ENCODE measurements at places on chromosomes 5 and 9.

GRCh38 chr9:126114409-126114760 is 212.2 kb upstream of the MVB12B start:
- no peak for DNase-seq

GRCh38 chr9:133127340-133127981 is 6.4 kb upstream of the RALGDS start:
- no peak for DNase-seq

GRCh38 chr5:32047056-32047455 is 127.1 kb downstream of the GOLPH3 start:
- DNase-seq, result no peak

- no peak for DNase-seq
These were observed 1.4 kb upstream of the LHFPL2 start for GRCh38 chr5:78649861-78650496.

GRCh38 chr9:69382135-69382534 is 57.1 kb downstream of the ENTREP1 start:
- DNase-seq, result no peak

DNA sequence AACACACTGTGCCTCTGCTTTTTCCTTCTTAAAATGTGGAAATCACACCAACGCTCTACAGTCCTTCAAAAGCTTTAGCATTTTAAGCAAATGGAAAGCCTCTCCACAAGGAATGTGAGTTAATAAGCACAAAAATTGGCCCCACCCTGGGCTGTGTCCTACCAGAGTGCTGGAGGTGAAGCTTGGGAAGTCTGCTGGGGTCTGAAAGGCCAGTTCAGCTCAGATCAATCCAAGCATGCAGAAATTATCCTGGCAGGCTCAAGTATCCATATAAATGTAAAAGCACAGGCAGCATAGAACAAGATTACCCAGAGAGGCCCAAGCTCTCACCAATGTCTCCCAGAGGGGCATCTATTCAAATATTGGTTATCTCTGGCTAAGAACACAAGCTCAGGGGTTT is 98.5 kb downstream of the ESM1 start:
- DNase-seq, result no peak

DNA sequence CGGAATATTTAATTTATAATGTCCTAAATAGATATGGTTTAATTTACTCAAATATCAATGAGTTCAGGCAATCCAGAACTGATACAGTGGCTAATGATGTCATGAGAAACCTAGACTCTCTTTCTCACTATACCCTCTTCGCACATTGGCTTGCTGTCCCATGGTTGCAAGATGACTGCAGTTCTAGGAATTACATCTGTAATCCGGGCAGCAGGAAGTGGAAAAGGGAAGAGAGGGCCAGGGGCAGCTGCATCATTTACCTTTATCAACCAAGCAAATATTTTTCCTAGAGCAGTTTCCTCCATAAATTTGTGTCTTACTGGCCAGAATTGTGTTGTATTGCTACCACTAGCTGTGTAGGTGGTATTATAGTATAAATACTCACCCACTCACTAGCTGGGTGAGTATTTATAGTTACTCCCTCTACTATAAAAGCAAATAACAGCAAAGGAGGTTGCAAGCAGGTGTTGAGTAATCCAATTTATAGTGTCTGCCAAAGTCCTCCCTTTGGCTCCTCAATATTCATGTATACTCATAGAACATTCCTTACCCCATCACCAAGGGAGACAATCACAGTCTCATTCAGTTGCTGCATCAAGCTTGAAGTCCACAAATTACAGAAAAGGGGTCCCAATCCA is 168.8 kb downstream of the DROSHA start:
- no peak for DNase-seq

DNA sequence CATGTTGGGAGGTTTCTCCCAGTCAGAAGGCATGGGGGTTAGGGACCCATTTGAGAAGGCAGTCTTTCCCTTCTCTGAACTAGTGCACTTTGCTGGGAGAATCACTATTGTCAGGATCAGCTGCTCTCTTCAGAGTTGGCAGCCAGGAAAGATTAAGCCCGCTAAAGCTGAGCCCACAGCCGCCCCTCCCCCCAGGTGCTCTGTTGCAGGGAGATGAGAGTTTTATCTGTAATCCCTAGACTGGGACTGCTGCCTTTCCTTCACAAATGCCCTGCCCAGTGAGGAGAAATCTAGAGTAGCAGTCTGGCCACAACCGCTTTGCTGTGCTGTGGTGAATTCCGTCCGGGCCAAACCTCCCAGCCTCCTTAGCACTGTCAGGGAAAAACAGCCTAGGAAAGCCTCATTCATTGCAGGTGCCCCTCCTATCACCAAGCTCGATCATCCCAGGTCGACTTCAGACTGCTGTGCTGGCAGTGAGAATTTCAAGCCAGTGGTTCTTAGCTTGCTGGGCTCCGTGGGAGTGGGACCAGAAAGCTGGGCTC is 69.8 kb downstream of the CNTLN start:
- no peak for DNase-seq

GRCh38 chr9:121447321-121447834 is 52.3 kb downstream of the GGTA1 start:
- DNase-seq, result no peak

DNA sequence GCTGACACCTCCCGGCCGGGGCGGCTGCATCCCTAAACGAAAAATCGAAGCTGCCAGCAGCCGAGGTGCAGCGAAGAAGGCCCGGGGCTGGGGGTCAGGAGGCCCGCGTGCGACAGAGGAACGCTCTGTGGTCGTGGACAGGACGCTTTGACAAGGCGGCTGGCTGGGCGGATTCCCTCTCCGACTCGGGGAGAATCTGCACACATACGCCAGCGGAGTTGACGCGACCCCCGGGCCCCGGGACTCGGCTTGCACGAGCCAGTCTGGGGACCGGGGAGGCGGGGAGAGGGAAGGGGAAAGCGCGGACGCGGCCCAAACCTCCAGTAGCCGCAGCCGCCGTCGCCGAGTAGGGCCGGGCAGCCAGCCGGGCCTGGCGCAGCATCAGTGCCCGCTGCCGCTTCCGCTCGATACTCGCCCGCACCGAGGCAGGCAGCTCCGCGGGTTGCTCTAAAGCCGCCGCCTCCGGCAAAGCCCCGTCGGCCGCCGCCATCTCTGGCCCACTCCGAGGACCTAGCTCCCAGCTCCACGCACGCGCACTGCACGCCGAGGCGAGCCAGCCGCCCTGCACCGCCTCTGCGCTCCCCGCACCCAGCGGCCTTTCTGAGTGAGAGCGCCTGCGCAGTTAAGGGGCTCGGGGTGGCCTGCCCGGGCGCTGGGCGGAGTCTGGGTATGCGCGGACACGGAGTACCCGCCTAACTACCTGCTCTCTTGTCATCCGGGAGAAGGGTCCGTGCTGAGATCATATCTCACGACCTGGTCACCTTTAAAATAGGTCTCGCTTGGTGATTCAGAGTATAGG is at the start of gene XPA:
XPA (minus strand) TSS at position 538 of the 799 bp plus-strand sequence; CDS start at position 490, 48 bp downstream.
- peak; percentile 98 for DNase-seq

DNA sequence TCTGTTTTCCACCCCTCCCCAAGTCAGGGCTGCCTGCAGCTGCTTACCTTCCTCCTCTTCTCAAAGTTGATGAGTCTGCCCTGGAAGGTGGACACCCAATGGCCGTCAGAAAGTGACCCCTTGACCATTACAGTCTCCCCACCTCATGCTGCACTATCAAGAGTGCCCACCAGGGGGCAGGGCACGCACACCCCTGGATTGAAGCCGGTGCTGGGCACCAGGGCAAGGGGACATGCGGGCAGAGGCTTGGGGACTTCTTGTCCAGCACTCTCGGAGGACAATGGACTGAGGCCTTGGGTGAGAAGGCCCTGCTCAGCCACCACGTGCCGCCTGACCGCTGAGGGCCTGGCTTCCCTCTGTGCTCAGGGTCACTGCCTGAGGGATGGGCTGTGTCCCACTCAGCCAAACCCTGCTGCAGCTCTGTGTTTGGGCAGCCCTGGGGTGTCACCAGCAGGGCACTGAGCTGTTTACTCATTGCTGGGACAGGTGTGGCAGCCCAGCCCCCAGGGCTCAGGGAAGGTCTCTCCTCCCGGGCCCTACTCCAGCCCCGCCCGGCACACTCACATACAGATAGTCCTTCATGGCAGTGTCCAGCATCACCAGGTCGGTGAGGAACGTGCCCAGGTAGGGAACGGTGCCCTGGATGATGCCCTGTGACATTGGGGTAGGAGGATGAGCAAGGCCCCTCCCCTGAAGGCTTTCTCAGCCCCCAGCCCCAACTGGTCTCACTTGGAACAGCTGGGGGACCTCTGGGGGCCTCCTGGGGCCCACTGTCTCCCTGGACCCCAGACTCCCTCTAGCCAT is 17.7 kb downstream of the RALGDS start:
- DNase-seq, result peak; percentile 76

GRCh38 chr5:135319928-135320606 is 79.0 kb downstream of the MACROH2A1 start:
- DNase-seq, result no peak

GRCh38 chr9:100285601-100286000 is 67.1 kb downstream of the TEX10 start:
- no peak for DNase-seq

- DNase-seq, result no peak
These were observed 66.4 kb upstream of the TLE1 start for GRCh38 chr9:81755721-81756120.
